ENCODE measurements at places on chromosomes 13 and 19.

- no peak for DNase-seq
These were observed 338.1 kb downstream of the RFC3 start for GRCh38 chr13:34155931-34156607.

- peak; percentile 48 for DNase-seq
These were observed 30.1 kb upstream of the METTL21C start for GRCh38 chr13:102724923-102725322.

- DNase-seq, result no peak
These were observed 128.2 kb downstream of the STOML3 start for GRCh38 chr13:38862443-38862842.

- DNase-seq, result no peak
These were observed 106.4 kb downstream of the AKAP11 start for GRCh38 chr13:42378383-42378780.

DNA sequence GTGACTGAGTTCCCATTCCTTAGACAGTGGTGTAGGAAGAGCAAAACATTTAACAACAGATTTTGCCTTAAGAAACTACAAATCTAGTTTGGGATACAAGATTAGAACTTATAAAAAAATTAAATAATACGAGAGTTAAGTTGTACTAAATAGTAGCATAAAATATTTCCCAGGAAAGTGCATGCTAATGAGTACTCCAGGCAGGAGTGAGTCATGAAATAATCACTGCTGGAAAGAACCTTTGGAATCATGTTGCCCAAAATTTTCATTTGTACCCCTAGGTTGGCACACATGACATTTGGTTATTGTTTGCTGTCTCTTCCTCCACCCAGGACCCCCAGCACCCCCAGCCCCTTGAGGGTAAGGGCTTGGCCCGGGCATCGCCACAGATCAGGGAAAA, 26.3 kb upstream of the KL start:
- no peak for DNase-seq

DNA sequence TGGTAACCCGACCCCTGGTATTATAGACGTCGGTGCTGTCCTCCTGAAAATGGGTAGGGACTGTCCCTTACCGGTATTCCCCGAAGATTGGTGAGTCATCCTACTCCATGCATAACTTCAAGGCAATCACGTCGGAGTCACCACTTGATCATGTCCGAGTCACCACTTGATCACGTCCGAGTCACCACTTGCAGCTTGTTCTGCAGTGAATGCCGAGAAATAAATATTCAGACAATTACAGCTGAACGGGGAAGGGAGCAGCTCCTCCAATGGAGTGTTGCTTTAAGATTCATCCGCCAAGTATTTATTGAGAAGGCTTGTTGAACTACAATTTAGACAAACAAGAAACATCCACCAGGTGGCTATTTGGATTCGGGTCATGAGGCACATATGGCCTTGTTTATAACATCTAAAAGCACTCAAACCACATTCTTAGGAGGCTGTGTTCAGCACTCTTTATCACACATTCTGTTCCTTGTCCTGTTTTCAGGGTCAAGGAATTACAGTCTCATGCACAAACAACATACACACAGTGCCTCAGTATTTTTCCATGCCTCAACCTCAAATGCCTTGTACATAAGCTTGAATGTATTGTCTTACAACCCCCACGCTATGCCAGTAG, 43.1 kb downstream of the ZNF726 start:
- no peak for DNase-seq

- peak; percentile 87 for DNase-seq
These were observed 19.8 kb upstream of the ATP11A start for GRCh38 chr13:112669881-112670499.

Measured in NCI-H524 (cell line).